ENCODE measurements at places on chromosomes 16 and 17.
A peak's percentile ranks its signal among the peaks of the same experiment; 100 is the strongest.

DNA sequence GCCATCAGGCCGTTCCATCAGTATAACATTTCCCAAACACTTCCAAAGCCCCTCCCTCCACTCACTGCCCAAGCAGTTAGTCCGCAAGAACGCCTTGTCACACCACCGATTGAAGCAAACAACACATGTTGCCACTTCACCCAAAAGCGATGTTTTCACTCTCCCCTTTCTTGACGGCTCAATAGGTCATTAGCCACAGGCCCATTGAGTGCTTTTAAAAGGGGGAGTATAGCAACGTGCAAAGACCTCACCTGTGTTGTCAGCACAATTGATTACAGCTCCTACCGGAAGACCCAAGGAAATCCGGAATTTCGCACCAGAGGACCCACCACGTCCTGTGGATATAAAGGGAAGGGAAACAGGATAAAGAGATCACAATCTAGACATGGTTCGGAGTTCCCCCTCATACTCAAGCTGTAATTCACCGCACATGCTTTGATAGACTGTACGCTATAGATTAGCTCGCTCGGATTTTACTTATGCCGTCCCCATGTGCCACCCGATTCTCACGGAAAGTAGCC is 690 bp downstream of the RPL23 start:
- no peak for DNase-seq

DNA sequence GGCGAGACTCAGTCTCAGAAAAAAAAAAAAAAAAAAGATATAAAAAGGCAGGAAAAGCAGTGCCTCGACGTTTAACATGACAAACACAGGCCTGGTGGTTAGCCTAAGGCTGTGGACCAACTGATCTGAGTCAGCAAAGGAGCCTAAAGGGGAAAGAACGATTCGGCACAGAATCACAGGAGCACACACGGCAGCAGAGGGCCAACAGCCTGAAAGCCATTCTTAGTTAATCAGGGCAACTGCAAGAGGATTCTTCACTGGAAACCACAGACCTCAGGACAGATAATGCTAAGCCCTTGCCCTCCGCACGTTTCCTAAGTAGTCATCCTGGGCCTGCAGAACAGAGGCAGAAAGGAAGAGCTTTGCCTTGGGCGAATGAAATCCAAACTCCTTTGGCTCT is 14.7 kb downstream of the TMEM11 start:
- no peak for DNase-seq

GRCh38 chr17:72683506-72684404 is 408.7 kb downstream of the SLC39A11 start:
- peak; percentile 96 for DNase-seq

GRCh38 chr16:15452246-15452855 is 18.0 kb downstream of the BMERB1 start:
- no peak for DNase-seq

GRCh38 chr16:64238571-64238970 is 883.3 kb downstream of the CDH11 start:
- peak; percentile 1 for DNase-seq

DNA sequence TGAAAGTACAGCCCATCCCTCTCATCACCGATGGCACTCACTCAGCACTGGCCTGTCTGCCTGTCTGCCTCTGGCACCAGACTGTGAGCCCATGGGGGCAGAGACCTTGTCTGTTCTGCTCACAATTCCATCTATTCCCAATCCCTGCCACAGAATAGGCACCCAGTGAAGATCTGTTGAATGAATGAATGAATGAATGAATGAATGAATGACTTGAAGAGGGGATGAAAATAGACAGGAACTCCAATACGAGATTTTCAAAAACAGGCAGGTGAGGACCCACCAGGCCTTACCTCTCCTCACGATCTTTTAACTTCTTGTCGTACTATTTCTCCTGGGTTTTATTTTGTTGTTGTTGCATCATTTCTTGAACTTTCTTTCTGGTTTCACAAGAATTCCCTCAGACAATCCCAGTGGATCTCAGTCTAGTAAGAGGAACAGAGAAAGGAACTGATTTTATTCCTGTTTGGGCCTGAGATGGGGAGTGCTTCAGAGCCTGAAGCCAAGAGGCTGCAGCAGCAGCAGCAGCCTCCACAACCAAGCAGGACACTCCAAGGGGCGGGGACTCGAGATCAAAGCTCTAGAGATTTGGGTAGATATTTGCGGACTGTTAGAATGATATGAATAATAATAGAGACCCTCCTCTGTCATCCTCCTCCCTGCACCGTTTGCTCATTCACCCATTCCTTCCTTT is 17.7 kb downstream of the KRT9 start:
- DNase-seq = no peak

DNA sequence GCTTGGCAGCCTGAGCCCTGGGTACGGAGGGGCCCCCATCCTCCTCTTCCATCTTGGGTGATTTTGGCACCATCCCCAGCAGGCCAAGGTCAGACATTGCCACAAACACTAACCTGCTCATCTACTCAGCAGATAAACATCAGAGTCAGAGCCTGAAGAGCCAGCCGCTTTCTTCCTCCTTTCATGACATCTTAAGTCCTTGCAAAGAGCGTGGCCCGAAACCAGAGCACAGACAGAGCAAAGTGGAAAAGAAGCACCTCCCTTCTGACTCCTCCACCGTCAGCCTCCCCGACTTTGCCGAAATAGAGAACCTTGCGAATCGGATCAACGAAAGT is 60.4 kb upstream of the RPH3AL start:
- DNase-seq = no peak

- DNase-seq = no peak
These were observed 133.9 kb downstream of the PARN start for GRCh38 chr16:14496047-14496770.

DNA sequence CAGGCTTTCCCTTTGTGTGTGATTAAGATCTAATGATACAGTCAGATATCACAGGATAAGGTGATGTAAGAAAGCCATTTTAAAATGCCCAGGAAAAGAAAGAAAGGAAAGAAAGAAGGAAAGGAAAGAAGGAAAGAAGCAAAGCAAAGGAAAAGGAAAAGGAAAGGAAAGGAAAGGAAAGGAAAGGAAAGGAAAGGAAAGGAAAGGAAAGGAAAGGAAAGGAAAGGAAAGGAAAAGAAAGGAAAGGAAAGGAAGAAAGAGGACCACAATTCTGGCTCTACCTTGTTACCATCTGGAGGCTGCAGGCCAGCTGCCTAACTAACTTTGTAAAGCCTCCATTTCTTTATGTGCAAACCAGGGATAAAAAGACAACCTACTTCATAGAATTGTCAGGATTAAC is 131.6 kb downstream of the DYNLRB2 start:
- DNase-seq = no peak

GRCh38 chr16:6481894-6482293 is 850.8 kb upstream of the RBFOX1 start:
- no peak for DNase-seq

DNA sequence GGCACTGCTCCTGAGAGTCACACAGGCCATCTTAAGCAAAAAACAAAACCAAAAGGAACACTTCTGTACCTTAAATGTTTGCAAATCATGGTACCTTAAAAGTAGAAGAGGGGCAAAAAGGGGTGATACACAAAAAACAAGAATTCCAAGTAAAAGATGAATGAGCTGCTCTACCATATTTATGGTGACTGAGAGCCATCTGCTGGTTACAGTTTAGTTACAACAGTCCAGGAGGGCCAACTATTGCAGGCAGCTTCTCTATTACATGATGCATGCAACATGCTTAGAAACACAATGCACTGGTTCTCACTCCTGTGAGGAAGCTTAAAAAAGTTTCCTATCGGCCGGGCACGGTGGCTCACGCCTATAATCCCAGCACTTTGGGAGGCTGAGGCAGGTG is 53.5 kb downstream of the STX8 start:
- peak; percentile 34 for DNase-seq

- DNase-seq = no peak
These were observed 67.3 kb downstream of the PHKB start for GRCh38 chr16:47528431-47528830.

GRCh38 chr17:45732926-45733505 is 51.1 kb upstream of the CRHR1 start:
- no peak for DNase-seq

GRCh38 chr16:78127130-78127529 is 27.7 kb downstream of the WWOX start:
- no peak for DNase-seq

GRCh38 chr16:83085660-83086059 is 458.9 kb downstream of the CDH13 start:
- DNase-seq = no peak

DNA sequence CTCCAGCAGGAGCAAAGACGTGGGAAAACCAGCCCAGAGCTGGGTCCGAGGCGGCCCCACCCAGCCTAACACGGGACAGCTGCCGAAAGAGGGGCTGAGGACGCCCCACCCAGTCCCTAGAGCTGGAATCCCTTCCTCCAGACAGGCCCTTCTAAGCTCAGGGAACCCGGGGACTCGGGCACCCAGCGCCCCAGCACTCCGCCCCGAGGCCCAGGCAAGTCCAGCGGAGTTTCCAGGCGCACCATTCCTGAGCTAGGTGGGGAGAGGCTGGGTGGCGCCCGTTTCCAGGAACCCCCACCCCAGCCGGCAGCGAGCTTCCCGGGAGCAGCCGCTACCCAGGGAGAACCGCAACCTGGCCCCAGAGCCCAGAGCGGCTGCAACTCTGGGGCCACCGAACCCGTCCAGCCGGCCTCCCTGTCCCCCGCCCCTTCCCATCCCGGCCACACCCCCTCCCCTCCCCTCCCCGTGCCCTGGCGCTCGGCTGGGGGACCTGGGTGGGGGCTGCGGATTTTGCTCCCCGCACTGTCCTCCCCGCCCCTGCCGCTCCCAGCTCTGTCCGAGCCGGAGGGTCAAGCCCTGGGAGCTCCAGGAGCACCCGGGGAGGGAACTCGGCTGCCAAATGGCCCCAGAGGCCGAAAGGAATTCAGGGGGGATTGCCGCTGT is 536 bp downstream of the TMC6 start:
- DNase-seq = peak; percentile 62

DNA sequence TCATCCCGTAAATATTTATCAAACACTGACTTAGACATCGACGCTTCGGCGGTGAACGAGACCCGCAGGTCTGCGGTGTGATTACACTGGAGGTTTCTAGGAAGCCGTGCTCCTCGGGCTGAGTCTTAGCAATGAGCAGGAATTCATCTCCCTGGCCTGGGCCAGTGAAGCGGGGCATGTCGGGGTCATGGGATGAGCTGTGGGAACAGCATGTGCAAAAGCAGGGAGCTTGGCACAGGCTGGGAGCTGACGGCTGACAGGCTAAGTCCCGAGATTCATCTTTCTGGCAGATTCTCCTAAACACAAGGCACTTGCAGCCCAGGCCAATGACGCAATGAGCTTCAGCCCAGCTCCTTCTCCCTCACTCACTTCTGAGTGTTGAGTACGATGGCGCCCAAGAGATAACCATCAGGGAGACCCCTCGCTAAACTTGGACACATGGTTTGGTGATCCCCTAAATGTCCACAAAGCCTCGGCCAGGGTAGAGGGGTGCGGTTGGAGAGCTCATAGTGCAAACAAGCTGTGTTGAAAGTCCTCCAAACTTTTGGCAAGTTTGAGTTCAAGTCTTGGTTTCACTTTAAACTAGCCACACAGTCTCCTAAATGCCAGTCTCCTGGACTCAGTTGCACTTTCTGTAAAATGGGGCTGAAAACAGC is 12.8 kb downstream of the CRISPLD2 start:
- no peak for DNase-seq

GRCh38 chr16:66622863-66623262 is 18.4 kb downstream of the CMTM3 start:
- no peak for DNase-seq

DNA sequence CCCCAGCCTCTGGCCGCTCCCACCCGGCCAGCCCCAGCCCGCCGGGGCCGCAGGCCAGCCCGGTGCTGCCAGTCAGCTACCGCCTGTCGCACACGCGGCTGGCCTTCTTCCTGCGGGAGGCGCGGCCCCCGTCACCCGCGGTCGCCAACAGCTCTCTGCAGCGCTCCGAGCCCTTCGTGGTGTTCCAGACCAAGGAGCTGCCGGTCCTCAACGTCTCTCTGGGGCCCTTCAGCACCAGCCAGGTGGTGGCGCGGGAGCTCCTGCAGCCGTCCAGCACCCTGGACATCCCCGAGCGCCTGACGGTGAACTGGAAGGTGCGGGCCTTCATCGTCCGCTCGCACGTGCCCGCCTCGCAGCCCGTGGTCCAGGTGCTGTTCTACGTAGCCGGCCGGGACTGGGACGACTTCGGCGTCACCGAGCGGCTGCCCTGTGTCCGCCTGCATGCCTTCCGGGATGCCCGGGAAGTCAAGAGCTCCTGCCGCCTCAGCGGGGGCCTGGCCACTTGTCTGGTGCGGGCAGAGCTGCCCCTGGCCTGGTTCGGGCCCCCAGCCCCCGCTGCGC is 46.8 kb downstream of the TMEM132E start:
- no peak for DNase-seq

- no peak for DNase-seq
These were observed 17.4 kb downstream of the CA4 start for GRCh38 chr17:60167065-60167741.

GRCh38 chr17:2101448-2102257 is 46.8 kb downstream of the HIC1 start:
- DNase-seq = peak; percentile 75

- no peak for DNase-seq
These were observed 15.5 kb downstream of the ERCC4 start for GRCh38 chr16:13935408-13935807.

DNA sequence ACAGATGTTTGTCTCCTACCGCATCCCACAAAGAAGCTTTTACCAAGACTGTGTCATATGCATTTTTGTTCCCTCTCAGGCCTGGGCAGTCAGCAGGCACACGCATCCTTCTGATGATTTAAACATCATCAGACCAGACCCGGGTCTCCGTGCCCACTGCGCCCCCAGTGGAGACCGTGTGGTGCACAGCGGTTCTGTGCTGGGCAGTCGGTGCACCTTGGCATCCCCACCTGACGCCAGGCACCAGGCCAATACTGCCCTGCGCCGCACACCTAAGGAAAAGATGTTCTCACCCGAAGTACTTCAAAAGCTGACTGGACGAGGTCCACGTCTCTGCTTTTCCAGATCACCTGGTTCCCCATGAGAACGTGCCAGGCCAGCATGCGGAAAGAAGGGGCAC is 10.6 kb upstream of the PLD6 start:
- DNase-seq = no peak

DNA sequence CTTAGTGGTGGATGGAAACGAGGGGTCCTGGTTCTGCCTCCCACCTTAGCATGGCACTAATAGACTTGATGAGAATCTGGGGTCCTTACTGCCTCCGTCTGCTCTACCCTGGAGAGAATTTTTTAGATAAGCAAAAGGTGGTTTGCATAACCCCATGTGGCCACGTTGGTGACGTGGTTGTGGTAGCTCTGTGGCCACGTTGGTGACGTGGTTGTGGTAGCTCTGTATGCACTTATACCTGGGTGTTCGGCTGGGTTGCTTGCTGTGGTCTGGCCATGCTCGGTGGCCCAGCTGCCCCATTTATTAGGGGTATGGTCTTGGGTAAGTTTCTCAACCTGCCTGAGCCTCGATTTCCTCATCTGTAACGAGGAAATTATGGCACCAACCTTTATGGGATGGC is 13.0 kb downstream of the SPIRE2 start:
- DNase-seq = no peak

GRCh38 chr17:67224736-67225135 is 20.3 kb downstream of the HELZ start:
- DNase-seq = no peak

GRCh38 chr16:77680496-77680895 is 41.8 kb upstream of the NUDT7 start:
- DNase-seq = no peak

Measured in RWPE1 (cell line).